Common myeloid progenitor, CD34-positive (primary cell): ENCODE measurements at places on chromosomes 7 and 10.

- H3K27me3 ChIP-seq, result no peaks in the 10 kb centered on the region
- no peaks in the 10 kb centered on the region for H3K36me3 ChIP-seq
- DNase-seq, result no peak
These were observed 192.4 kb downstream of the ADARB2 start for GRCh38 chr10:1544929-1545328.

DNA sequence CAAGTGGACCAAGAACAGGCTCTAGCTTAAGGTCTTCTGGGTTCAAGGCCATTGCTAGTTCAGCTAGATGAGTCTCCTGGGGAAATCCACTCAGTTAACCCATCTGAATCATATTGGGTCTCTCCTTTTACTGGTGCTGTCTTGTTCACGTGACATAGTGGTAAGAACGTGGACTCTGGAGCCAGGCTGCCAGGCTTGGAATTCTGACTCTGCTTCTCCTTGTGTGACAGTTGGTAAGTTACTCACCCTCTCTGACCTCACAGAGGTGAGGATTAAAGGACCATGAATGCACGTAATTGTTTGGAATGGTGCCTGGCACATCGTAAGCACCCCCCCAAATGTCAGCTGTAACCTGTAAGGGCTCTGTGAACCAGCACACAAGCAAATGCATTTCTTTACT lies 9.7 kb upstream of the CALU start:
- H3K27ac ChIP-seq, result no peak overlapping the region
- H3K36me3 ChIP-seq, result no peaks in the 10 kb centered on the region
- H3K4me1 ChIP-seq, result no peaks in the 10 kb centered on the region
- DNase-seq, result no peak

- peak overlapping the region; percentile 47 for H3K4me3 ChIP-seq
- H3K36me3 ChIP-seq, result peaks cover 9% of the 10 kb centered on the region
These were observed 86.3 kb downstream of the RNF216 start for GRCh38 chr7:5694912-5695726.

- DNase-seq, result peak; percentile 59
- H3K27me3 ChIP-seq, result no peaks in the 10 kb centered on the region
- H3K27ac ChIP-seq, result no peak overlapping the region
These were observed 146.6 kb downstream of the SH2D4B start for GRCh38 chr10:80684259-80684658.

GRCh38 chr7:151014950-151015349 lies 9.3 kb downstream of the ATG9B start:
- no peaks in the 10 kb centered on the region for H3K36me3 ChIP-seq
- H3K27ac ChIP-seq, result no peak overlapping the region
- no peak overlapping the region for H3K4me3 ChIP-seq
- H3K27me3 ChIP-seq, result peaks cover 5% of the 10 kb centered on the region

DNA sequence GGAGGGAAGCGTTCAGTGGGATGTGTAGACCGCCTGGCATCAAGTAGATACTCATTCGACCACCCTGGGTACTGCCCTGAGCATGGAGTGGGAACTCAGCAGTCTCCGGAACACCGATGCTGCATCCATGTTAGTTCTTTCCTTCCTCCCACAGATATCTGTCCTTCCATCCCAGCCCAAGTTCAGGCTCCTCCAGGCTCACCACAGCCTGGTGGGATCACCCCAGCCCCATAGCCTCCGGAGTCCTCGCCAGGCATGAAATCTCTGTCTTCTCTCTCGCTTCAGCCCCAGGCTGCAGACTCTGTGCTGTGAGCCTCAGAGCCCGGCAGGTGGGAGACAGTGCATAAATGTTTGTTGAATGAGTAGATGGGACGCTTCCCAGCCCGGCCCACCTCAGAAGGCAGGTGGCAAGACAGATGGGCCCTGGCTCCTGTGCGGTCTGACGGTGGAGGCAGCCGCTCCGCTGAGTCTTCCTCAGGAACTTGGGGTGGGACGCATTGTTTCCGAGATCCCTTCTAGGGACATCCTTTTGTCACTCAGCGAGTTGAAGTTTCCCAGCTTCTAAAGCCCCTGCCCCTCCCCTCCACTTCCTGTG lies 42.9 kb downstream of the ELFN1 start:
- H3K4me3 ChIP-seq, result no peak overlapping the region
- no peak for DNase-seq
- H3K36me3 ChIP-seq, result no peaks in the 10 kb centered on the region
- no peaks in the 10 kb centered on the region for H3K27me3 ChIP-seq

DNA sequence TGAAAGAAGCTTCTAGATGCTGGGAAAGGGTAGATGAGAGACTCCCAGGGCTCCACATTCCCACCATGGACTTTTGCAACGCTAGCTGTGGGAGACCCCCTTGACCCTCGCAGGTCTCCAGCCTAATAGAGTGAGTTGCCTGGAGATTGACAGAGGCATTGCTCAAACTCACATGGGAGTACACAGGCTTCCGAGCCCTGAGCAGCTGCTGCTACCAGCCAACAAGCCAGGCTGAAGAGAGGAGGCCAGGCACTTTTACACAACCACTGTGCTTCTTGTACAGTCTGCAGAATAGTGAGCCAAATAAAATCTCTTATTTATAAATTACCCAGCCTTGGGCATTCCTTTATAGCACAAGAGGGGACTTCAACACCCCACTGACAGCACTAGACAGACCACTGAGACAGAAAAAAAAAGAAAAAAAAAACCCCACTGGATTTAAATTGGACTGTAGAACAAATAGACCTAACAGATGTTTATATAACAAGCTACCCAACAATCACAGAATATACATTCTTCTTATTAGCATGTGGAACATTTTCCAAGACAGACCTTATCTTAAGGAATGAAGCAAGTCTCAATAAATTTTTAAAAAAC lies 146.2 kb downstream of the ZFAND4 start:
- peaks cover 3% of the 10 kb centered on the region for H3K36me3 ChIP-seq
- no peaks in the 10 kb centered on the region for H3K27me3 ChIP-seq
- H3K4me1 ChIP-seq, result no peaks in the 10 kb centered on the region
- H3K4me3 ChIP-seq, result no peak overlapping the region
- no peak overlapping the region for H3K27ac ChIP-seq
- no peak for DNase-seq

- no peaks in the 10 kb centered on the region for H3K36me3 ChIP-seq
- peaks cover 2% of the 10 kb centered on the region for H3K4me1 ChIP-seq
- peak; percentile 70 for DNase-seq
- H3K4me3 ChIP-seq, result no peak overlapping the region
These were observed 41.4 kb downstream of the GSDME start for GRCh38 chr7:24715661-24716479.

DNA sequence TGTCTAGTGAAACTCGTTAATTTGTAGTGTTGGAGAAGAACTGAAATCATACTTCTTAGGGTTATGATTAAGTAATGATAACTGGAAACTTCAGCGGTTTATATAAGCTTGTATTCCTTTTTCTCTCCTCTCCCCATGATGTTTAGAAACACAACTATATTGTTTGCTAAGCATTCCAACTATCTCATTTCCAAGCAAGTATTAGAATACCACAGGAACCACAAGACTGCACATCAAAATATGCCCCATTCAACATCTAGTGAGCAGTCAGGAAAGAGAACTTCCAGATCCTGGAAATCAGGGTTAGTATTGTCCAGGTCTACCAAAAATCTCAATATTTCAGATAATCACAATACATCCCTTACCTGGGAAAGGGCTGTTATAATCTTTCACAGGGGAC lies 187.6 kb downstream of the CFTR start:
- H3K36me3 ChIP-seq, result no peaks in the 10 kb centered on the region
- H3K4me3 ChIP-seq, result no peak overlapping the region
- no peaks in the 10 kb centered on the region for H3K27me3 ChIP-seq

- H3K27ac ChIP-seq, result no peak overlapping the region
- no peak overlapping the region for H3K4me3 ChIP-seq
- no peaks in the 10 kb centered on the region for H3K36me3 ChIP-seq
- peaks cover 4% of the 10 kb centered on the region for H3K4me1 ChIP-seq
These were observed 14.8 kb upstream of the LSM8 start for GRCh38 chr7:118169146-118169545.

DNA sequence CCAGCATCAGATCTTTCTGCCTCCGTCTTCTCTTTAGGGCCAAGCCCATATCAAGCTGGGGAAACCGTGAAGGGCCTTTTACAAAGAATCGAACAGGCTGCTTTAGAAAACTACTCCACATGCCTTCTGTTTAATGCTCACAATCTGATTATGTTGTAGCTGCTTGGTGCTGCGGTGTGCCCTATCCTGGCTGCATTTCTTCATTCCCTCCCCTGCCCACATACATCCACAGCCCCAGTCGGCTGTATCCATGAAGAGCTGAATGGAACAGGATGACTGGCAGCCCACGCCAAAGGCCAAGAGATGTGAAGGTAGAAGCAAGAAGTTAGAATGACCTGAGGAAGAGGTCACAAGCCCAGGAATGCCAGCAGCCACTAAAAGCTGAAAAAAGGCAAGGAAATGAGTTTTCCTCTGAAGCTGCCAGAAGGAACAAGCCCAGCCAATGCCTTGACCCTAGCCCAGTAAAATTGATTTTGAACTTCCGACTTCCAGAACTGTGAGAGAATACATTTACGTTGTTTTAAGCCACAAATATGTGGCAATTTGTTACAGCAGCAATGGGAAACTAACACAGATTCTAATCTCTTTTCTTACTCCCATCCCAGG lies 22.2 kb downstream of the TAS2R41 start:
- H3K36me3 ChIP-seq, result no peaks in the 10 kb centered on the region
- no peaks in the 10 kb centered on the region for H3K27me3 ChIP-seq
- H3K4me1 ChIP-seq, result peaks cover 3% of the 10 kb centered on the region

GRCh38 chr10:9796564-9796963 lies 1221.1 kb upstream of the CELF2 start:
- DNase-seq, result no peak
- no peak overlapping the region for H3K27ac ChIP-seq
- no peak overlapping the region for H3K4me3 ChIP-seq
- H3K27me3 ChIP-seq, result no peaks in the 10 kb centered on the region
- H3K4me1 ChIP-seq, result peaks cover 10% of the 10 kb centered on the region

DNA sequence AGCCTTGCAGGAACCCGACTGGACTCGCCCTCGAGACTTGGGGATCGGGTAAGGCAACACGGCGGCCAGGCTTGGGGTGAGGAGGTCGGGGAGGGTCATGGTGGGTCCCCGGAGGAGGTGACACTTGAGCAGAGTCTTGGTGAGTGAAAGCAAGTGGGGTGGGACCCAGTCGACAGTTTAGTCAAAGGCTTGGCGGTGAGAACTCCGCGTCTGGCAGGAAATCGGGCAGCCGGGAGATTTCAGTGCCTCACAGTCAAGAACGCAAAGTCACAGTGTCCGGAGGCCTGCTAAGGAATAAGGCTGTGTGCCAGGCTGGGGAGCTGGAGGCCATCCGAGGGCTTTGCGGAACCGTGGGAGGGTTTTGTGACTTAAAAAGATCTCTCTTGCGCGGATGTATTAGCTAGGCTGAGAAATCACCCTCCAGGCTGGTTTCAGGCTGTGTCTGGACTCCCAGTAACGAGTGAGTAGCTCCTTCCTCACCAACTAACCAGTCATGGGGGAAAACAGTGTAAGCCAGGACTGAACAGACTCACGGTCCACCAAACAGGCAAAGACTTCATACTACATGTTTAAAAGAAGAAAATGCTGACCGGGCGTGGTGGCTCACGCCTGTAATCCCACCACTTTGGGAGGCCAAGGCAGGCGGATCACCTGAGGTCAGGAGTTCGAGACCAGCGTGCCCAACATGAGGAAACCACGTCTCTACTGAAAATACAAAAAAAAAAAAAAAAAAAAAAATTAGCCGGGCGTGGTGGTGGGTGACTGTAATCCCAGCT lies 613 bp downstream of the AP5Z1 start:
- H3K4me1 ChIP-seq, result peaks cover 31% of the 10 kb centered on the region
- DNase-seq, result peak; percentile 95
- peaks cover 18% of the 10 kb centered on the region for H3K36me3 ChIP-seq
- peak overlapping the region; percentile 92 for H3K27ac ChIP-seq
- no peaks in the 10 kb centered on the region for H3K27me3 ChIP-seq

GRCh38 chr7:145036604-145037405 lies 201.0 kb upstream of the TPK1 start:
- no peak overlapping the region for H3K27ac ChIP-seq
- H3K4me3 ChIP-seq, result no peak overlapping the region
- DNase-seq, result peak; percentile 76
- no peaks in the 10 kb centered on the region for H3K36me3 ChIP-seq
- H3K4me1 ChIP-seq, result no peaks in the 10 kb centered on the region

- DNase-seq, result no peak
- no peaks in the 10 kb centered on the region for H3K4me1 ChIP-seq
- H3K27me3 ChIP-seq, result no peaks in the 10 kb centered on the region
These were observed 31.1 kb upstream of the ABCA13 start for GRCh38 chr7:48140001-48140681.

- no peak for DNase-seq
- no peaks in the 10 kb centered on the region for H3K36me3 ChIP-seq
- no peaks in the 10 kb centered on the region for H3K4me1 ChIP-seq
- no peak overlapping the region for H3K4me3 ChIP-seq
- H3K27ac ChIP-seq, result no peak overlapping the region
These were observed 472.6 kb upstream of the CNTNAP2 start for GRCh38 chr7:145643981-145644380.

GRCh38 chr7:47514367-47514766 lies 67.5 kb downstream of the TNS3 start:
- H3K4me1 ChIP-seq, result peaks cover 44% of the 10 kb centered on the region
- DNase-seq, result no peak
- no peak overlapping the region for H3K4me3 ChIP-seq
- no peaks in the 10 kb centered on the region for H3K27me3 ChIP-seq
- H3K36me3 ChIP-seq, result peaks cover 24% of the 10 kb centered on the region

DNA sequence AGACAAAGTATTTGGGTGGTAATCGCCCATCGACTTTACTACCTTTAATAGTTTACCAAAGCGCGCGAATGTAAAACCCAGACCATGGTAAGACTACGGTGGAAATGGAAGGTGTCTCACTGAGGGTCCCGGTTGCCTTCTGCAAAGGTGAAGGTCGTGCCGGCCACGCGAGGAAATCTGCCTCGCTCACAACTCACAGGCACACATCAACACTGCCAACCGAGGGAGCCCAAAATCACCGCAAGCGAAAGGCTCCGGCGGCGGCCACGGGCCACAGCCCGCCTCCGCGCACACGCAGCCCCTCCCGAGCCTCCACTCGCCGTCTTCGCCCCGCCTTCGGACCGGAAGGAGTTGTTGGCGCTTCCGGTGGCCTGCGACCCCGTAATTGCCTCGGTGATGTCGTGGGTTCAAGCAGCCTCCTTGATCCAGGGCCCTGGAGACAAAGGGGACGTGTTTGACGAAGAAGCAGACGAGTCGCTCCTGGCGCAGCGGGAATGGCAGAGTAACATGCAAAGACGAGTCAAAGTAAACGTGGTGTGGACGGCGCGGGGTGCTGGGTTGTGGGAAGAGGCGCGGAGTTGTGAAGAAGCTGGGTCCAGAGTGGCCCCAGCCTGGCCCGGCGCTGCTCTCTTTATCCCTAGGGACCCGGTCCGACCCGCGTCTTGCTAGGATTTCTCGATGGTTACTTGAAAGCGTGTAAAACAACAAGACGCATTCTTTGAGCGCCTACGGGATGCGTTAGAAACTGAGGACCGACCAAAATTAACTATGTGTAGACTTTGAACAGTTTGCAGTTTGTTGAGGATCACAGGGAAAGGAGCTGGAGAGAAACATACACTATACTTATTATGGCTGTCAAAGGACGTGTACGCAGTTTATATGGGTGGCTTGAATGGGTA lies at the start of gene YAE1:
Gene YAE1, plus strand, starts transcription at position 382 of the 899 bp plus-strand sequence. Its CDS starts 15 bp downstream, at position 397.
- H3K27me3 ChIP-seq, result no peaks in the 10 kb centered on the region
- no peaks in the 10 kb centered on the region for H3K36me3 ChIP-seq
- peak within 1 kb of the TSS; percentile 97 for H3K4me3 ChIP-seq
- peaks cover 15% of the 10 kb centered on the region for H3K4me1 ChIP-seq
- peak within 1 kb of the TSS; percentile 82 for H3K27ac ChIP-seq
